Activated CD4-positive, alpha-beta T cell treated with anti-CD3 and anti-CD28 coated beads, Interleukin-2, Interleukin-6, amounts not matched to agents 100 ng/mL and 50 ng/mL, durations not matched to agents 16 hours and 8 hours (primary cell): ENCODE measurements at places on chromosomes 5 and 9.

DNA sequence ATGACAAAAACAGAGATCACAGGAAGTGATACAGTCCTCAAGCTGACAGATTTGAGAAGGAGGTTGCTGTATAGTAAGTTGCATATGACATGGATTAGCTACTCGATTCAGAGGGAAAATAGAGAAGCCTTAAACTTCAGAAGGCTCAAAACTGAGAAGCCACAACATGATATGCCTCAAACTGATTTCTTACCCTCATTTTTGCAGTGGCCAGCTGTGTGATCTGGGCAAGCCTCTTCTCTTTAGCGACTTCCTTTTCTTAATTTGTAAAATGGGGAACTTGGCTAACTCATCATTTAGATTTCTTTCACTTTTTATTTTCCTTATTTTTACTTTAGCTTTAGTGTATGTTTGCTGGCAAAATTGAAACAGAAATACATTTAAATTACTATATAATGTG is 421.1 kb downstream of the KIF4B start:
- no peak for DNase-seq

DNA sequence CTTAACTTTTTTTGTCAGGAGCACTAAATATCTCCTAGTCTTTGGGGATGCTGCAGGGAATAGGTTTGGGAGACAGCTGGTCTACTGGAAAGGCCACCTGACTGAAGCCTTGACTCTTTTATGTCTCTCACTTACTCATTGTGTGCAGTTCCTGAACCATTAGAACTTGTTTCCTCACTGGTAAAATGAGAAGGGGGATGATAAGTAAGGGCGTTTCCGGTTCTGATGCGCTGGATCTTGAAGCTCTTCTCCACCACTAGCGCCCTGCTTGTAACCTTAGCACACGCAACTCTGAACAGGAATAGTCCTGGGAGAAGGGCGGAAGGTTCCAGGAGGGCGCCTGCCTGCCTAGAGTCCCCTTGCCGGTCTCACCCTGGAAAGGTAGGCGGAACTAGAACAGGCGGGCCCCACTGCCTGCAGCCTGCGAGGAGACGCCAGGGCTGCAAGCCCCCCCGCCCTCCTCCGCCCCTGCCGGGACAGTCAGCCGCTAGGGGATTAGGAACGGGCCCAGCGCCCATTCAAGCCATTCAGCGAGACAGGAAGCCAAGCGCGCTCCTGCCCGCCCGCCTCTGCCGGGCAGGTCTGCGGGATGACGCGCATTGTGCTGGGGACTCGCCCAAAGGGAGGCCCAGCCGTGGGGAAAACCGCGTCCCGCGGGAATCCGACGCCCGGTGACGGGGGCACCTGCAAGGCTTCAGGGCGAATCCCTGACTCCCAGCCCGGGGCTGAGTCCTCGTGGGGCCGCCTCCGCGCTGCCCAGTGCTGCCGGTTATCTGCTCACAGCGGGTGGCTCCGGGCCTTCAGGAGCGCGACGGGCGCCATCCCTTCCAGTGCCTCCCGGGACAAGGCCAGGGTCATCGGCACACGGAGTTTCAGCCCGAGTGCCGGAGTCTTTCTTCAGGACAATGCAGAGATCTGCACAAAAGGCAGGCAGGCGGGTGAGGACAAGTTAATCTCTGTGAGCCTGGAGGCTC is 44.0 kb upstream of the XPA start:
- peak; percentile 18 for DNase-seq

DNA sequence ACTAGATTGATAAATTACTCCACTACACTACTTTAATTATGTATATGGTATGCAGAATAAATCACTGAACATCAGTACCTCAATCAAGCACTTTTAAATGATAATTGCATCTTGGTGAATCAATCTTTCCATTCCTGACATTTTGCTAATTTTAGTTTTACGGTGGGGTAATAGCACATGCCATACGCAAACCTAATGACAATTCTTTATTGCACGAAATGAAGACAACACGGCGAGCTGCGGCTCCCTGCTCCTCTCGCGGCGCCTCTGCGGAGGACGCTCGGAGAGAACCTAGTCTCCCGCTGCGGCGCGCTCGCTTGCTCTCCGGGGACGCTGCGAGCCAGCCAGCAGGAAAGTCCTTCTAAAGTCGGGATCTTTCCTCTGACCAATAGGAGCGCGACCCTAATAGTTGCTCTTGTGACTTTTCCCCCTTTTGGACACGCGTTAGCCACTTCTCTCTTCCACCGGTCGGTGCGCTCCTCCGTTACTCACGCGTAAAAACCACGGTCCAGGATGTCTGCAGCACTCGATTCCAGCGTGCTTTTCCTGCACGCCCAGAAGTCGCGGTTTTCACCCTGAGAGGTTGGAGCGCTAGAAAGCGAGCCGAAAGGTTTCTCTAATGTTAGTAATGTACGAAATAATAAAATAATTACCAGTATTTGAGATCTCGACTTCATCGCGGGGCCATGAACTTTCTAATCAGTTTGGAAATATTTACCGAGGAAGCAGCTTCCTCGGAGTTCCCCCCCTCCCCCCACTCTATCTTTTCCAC is 1.0 kb upstream of the MEF2C start:
- DNase-seq: peak; percentile 21

DNA sequence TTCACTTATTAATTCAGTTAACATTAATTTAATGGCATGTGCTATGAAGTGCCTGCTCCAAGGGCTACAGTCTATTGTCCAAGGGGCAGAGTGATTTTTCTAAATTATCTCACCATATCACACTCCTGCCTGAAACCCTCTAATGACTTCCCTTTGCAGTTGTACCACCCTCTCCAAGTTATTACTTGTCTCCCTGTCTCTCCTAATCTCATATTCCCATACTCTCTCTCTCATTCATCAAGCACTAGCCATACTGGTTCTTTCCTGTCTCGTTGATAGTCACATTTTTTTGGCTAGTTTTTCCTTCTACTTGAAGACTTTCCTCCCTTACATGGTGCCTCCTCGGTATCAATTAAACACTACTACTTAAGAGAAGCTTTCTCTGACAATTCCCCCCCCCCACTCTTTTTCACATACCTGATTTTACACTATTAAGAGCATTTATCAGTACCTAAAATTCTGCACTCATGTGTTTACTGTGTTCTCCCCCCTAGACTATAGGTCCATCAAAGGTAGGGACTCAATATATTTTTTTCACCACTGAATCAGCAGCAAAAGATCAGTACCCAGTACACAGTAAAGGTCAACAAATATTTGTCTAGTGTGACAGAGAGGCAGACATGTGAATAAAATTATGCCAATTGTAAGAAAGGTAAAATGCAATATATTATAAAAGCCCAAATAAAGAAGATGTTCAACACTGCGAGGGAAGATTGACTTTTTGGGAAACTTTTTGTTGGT is 19.0 kb downstream of the RICTOR start:
- no peak for DNase-seq

GRCh38 chr9:129013674-129014073 is 14.5 kb downstream of the SH3GLB2 start:
- DNase-seq: no peak

- no peak for DNase-seq
These were observed 1.6 kb downstream of the ANKS6 start for GRCh38 chr9:98794802-98795201.

DNA sequence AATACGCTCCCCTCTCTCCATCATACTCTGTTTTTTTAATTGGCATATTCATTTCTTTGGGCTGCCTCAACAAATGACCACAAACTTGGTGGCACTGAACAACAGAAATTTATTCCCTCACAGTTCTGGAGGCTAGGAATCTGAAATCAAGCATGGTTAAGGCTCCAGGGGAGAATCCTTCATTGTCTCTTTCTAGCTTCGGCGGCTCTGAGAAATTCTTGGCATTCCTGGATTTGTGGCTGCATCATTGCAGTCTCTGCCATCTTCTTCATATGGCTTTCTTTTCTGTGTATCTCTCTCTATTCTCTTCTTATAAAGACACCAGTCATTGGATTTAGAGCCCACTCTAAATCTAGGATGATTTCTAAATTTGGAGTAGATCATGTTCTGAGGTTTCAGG is 10.9 kb upstream of the SLC24A2 start:
- no peak for DNase-seq

- no peak for DNase-seq
These were observed 75.4 kb upstream of the LPAR1 start for GRCh38 chr9:111113712-111114111.

GRCh38 chr5:153660919-153661318 is 170.4 kb downstream of the GRIA1 start:
- DNase-seq: no peak

- DNase-seq: no peak
These were observed 22.7 kb downstream of the DPYSL3 start for GRCh38 chr5:147487031-147487750.

GRCh38 chr5:95350631-95351030 is 40.5 kb upstream of the FAM81B start:
- no peak for DNase-seq

- DNase-seq: no peak
These were observed 10.8 kb upstream of the MGAT1 start for GRCh38 chr5:180813420-180813819.

DNA sequence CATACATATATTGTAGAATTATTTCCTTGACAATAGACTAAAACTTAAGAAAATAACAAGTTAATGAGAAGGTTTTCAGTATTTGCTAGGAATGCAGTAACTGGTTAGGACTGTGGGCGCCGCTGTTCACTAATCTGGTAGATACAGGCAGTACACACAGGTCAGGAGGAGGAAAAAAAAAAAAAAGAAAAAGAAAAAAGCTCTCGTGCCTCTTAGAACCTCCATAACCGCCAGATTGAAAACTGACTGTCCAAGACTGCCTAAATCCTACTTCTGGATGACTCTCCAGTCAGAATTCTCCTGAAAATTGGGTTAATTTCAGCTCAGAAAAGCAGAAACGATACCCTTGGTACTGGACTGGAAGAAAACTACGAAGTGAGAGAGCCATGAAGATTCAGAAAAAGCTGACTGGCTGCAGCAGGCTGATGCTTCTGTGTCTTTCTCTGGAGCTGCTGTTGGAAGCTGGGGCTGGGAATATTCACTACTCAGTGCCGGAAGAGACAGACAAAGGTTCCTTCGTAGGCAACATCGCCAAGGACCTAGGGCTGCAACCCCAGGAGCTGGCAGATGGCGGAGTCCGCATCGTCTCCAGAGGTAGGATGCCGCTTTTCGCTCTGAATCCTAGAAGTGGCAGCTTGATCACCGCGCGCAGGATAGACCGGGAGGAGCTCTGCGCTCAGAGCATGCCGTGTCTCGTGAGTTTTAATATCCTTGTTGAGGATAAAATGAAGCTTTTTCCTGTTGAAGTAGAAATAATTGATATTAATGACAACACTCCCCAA is at the start of gene PCDHGA1:
Gene PCDHGA1 (plus strand): TSS at position 216 of the 782 bp plus-strand sequence.
- DNase-seq: peak; percentile 20

DNA sequence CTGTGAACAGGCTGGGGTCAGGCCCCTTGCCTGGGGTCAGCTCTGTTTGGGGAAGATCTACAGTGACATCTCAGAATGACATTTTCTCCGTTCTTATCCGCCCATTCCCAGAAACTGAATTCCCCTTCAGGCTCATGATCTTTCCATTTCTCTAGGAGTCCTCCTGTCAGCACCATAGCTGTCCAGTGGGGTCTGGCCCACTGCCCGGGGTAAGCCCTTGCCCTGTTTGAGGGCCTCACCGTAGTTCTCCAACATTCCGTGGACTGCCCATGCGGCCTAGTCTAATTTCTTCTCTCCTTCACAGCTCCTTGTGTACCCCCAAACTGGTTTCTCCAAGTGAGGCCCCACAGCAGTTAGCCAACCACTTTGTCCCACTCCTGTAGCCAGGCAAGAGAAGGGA is 68.4 kb downstream of the ENTREP1 start:
- DNase-seq: no peak

GRCh38 chr9:99109522-99109921 is 4.6 kb downstream of the TGFBR1 start:
- no peak for DNase-seq

GRCh38 chr9:137138058-137138721 is 764 bp upstream of the GRIN1 start:
- DNase-seq: peak; percentile 27
